Breast epithelium (tissue), 4 donors: ENCODE measurements at places on chromosomes 13 and 19.
A peak's percentile ranks its signal among the peaks of the same experiment; 100 is the strongest.

DNA sequence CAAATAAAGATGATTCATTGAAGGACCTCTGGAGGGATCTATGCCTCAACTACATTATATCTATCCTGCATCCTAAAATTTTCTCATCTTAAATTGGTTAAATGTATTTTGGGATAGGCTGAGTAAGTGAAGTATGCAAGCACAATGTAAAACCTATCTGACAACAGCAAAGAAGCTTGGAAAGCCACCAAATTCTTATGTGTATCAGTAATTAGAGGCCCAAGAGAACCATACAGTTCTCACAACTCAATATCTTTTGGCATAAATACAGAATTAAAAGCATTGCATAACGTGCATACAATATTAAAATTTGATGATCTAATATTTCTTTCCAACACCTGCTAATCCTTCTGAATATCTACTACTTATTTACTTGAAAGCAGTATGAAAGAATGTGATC, 13.0 kb downstream of the POSTN start:
- DNase-seq: no peak

DNA sequence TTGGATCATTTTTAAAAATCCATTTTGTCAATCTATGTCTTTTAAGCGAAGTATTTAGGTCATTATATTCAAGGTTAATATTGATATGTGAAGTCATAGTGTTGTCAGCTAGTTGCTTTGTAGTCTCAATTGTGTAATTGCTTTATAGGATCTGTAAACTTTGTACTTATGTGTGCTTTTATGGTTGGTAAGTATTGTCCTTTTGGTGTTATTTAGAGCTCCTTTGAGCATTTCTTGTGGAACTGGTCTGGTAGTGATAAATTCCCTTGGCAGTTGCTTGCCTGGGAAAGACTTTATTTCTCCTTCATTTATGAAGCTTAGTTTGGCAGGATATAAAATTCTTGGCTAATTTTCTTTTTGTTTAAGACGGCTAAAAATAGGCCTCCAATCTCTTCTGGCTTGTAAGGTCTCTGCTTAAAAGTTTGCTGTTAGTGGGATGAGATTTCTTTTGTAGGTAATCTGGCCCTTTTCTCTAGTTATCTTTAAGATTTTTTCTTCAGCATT, 368.8 kb downstream of the SPRY2 start:
- no peak for DNase-seq

DNA sequence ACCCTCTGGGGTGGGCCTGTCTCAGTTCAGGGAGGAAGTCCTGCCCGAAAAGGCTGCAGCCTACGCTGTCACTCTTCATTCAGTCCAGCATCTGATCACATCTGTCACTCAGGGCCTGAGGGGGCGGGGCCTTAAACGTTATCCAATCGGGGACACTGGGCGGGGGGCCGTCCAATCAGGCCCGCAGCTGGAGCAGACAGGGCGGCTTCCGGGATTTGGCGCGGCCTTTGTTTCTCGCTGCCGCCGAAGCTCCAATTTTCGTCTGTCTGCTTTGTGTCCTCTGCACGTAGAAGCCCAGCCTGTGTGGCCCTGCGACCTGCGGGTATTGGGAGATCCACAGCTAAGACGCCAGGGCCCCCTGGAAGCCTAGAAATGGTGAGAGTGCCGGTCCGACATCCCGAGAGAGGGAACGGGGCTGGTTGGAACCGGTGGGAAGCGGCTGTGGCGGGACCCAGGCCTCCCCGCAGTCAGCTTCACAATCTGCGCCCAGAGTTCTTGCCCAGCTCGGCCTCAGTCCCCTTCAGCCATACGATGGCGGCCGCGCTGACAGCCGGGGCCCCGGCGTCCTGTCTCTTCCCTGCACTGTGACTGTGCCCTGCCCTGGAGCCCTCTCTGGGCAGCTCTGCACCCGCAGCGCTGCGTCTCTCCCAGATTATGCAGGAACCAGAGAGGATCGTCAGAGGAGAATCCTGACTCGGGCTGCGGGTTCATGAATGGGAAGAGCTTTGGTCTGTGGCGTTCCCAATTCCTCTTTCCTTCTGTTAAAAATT, at the start of gene ZNF730:
ZNF730 (plus strand) TSS at position 224 of the 770 bp plus-strand sequence; CDS start at position 373, 149 bp downstream.
- peak; percentile 71 for DNase-seq

DNA sequence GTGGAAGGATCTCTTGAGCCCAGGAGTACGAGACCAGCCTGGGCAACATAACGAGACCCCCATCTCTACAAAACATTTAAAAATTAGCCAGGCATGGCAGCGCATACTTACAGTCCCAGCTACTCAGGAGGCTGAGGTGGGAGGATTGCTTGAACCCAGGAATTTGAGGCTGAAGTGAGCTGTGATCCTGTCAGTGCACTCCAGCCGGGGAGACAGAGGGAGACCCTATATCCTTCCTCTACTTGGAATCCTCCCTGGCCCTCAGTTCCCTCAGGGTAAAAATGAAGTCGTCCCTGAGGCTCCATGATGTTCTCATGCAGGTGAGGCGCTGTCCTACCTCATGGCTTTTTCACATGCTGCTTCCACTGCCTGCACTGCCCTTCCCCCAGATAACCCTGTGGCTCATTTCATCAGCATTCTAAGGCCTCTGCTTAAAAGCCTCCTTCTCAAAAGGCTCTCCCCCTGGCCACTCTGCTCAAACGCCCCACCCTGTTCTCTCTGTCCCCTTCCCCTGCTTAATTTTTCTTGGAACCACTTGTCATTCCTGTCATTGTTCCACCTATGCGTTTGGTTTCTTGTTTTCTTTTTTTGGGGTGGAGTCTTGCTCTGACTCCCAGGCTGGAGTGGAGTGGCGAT, 19.2 kb downstream of the DNM2 start:
- DNase-seq: no peak

DNA sequence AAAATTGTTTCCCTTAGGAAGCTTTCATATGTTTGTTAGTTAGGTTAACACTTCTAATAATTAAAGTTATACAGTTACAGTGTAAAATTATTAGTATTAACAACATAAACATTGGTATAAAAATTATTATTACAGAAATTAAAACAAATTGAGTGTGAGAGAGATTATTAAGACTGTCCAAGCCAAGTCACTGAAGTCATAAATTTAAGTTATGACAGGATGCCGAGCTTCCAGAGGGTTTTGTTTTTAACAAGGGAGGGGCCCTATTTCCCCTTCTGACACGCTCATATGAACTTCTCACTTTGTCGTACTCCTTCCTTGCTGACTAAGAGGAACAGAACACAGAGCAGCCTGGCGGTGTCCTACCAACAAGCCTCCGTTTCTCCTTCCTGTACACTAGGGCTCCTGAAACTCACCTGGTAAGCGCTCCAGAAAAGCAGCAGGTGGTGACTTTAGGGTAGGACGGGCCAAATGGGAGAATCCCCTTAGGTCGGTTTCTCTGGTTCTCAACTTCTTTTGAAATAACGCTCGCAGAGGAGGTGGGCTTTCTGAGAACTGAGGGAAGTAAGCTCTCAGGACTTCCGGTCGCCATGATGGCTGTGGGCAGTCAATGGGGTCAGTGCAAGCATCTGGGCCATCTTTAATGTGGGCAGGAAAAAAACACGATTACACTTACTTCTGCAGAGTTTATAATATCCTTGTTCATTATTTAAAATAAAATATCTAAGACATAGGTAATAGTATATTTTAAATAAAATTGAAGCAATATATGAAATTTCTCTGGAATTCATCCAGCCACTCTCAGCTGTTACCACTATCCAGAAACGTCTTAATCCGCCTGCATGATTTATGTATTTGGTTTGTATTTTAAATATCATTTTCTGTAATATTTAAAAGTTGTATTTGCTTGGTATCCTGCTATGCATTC, at the start of gene CARD8:
CARD8 (minus strand) TSS at position 537 of the 928 bp plus-strand sequence. CDS start 14,892 bp downstream, outside the sequence.
- DNase-seq: peak; percentile 65

DNA sequence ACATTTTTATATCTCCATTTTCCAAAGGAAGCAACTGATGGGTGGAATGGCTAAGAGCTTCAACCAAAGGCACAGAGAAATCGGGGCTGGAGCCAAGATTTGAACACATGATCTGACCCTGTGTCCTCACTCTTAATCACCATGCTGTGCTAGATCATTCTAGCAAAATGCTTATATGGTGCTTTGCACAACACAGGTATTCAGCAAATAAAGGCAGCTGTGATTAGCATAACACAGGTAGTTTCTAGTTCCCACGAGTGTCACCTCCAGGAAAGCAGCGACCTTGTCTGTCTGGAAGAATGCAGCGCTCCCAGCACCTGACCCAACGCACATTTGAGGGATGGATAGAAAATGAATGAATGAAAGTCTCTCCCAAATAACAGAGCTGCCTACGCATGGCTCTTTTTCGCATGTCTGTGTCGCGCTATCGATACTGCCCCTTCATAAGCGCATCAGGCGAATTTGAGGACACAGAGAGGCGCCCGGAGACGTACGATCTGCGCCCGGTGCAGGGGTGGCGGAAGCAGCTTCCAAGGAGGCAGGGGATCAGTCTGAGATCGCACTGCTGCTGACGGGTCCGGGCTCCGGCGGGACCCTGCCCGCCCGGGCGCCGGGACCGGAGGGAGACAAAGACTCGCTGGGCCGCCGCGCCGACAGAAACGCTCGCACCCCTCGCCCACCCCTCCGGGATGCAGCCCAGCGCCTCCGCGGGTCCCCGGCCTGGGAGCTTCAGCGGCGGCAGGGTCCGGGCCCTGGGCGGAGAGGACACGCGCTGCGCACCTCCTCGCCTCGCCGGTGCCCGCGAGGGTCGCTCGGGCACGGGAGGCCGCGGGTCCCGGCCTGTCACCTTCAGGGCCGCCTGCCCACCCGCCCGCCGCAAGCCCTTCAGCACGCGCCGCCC, 609 bp downstream of the EPS15L1 start:
- DNase-seq: no peak
